Umbilical cord (tissue), 2 donors: ENCODE measurements at places on chromosomes 1 and 21.

DNA sequence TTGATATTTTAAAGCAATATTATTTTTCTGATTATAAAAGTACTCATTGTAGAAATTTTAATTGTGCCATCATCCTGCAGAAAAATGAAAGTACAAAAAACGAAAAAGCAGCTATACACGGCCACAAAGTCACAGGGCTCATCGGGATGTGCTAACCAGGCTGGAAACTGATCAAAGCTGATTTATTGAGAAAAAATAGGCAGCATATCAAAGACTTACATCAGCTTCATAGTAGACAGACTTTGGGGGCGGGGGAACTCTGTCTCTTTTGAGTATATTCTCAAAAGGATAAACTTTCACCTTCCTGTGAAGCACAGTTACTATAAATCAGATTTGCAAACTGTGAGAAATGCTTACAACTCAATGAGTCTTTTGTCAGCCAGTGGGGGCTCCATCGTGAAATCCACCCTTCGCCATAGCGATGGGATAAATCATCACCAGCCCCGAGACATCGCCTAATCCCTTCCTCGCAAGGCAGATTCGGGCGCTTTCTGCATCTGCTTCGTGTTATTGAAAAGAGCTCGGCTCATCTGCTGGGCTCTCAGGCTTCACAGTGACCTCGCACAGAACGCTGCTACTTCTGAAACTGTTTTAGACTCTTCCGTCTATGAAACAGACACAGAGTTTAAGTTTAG is 69.2 kb upstream of the ERG start:
- peak; percentile 89 for DNase-seq

GRCh38 chr1:202203238-202204039 is 9.8 kb downstream of the LGR6 start:
- no peak for DNase-seq

DNA sequence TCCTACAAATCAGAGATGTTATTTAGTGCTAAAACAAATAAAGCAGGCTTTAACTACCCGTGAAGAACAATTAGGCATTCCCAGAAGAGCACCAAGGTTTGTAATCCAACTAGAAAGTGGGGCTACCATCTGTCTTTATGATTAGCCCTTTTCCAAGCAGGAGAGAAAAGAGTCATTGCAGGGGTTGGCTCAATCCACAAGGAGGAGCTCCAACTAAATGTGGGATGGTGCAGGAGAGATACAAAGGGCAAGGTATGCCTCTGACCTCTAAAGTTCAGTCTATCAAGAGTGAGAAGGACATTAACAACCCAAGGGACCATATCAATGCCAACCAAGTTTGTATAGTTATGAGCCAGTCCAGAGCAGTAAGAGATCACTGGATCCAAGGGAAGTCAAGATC is 382.7 kb upstream of the DUSP10 start:
- no peak for DNase-seq

GRCh38 chr1:178126741-178127185 is 32.9 kb downstream of the RASAL2 start:
- no peak for DNase-seq

DNA sequence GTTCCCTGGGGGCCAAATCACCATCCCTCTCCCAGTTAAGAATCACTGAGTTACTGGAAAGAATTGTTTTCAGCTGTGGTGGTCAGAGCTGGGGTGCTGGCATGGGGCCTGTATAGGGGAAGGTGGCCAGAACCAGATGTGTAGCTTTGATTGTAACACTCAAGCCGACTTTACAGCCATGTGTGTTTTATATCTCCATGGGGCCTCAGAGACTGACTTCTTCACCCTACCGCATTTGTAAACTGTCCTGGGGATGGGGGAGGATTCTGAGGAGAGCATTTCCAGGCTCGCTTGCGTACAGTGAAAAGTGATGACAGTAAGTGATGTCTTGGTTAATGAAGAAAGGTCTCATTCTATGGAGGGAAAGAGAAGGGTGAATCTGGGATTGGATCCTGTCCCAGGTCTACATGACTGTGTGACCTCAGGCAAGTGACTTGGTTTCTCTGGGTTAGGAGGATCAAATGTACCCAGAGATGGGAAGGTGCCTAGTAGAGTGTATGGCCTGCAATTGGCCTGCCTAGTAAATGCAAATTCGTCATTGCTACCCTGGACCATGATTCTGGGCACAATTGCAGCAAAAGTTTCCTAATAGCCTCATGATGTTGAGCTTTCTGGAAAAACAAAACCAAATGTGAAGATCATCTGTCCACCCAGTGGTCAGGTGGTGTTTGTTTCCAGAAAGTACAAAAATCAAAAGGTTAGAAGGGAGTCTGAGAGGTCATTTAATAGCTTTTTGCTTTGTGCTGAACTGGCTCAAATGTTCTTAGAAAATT is 49.7 kb upstream of the RCC2 start:
- DNase-seq, result peak; percentile 73

GRCh38 chr1:179761296-179761695 is 18.2 kb downstream of the FAM163A start:
- DNase-seq, result peak; percentile 21

GRCh38 chr1:220655961-220656740 is 34.0 kb upstream of the C1orf115 start:
- no peak for DNase-seq

- peak; percentile 44 for DNase-seq
Measured at GRCh38 chr1:30748098-30748698, 9.4 kb downstream of the LAPTM5 start.
